ENCODE measurements at places on chromosomes 7 and 10. TPM values are rescaled to one million over a fixed set of nuclear protein-coding genes. Genes with fewer than 3 reads are reported as not detected.

The PPIF gene
- 205 TPM for total RNA-seq

The LIPF gene
- not detected for total RNA-seq

GRCh38 chr10:44016589-44017482 lies 368.1 kb downstream of the CXCL12 start:
- H3K36me3 ChIP-seq, result no peaks in the 10 kb centered on the region
- DNase-seq, result no peak
- H3K4me3 ChIP-seq, result no peak overlapping the region
- peaks cover 43% of the 10 kb centered on the region for H3K4me1 ChIP-seq
- H3K27ac ChIP-seq, result peak overlapping the region; percentile 56

The C10orf53 gene
- total RNA-seq, result not detected

DNA sequence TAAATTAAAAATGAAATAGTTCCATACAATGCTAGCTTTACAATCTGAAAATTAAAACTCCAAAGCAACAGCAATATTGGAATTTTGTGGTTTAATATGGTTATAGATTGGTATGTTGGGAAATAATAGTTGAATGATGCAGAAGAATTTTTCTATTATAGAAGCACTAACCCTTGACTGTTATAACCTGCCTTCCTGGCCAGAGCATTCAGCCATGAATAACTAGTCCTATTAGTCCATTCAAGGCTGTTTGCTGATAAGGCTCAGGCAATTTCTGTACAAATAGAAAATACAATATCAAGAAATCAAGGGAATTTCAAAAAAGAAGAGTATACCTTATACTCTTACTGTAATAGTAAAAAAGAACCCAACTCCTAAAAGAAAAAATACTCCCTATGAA lies 101.6 kb upstream of the SP4 start:
- H3K27ac ChIP-seq, result no peak overlapping the region
- no peaks in the 10 kb centered on the region for H3K36me3 ChIP-seq
- no peak overlapping the region for H3K4me3 ChIP-seq
- no peak for DNase-seq
- no peaks in the 10 kb centered on the region for H3K4me1 ChIP-seq
- H3K27me3 ChIP-seq, result no peaks in the 10 kb centered on the region

GRCh38 chr7:142332421-142332820 lies 74.6 kb upstream of the PRSS58 start:
- H3K27me3 ChIP-seq, result peaks cover 12% of the 10 kb centered on the region
- no peak overlapping the region for H3K4me3 ChIP-seq
- no peaks in the 10 kb centered on the region for H3K36me3 ChIP-seq
- H3K27ac ChIP-seq, result no peak overlapping the region

DNA sequence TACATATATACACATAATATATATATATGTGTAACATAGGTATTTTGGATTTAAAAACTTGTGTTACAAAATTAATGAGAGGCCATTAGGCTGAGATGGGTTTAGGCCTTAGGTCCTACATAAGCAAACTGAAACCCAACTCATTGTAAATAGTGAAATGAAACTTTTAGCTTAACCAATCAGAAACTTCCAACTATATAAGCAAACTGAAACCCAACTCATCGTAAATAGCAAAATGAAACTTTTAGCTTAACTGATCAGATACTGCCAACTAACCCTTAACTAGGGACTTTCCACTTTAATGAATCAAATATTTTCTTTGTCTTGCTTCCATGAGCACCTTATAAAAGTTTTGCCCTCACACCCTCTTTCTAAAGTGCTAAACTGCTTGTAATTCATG lies 17.3 kb upstream of the SAMD9L start:
- H3K27me3 ChIP-seq, result no peaks in the 10 kb centered on the region
- no peak for DNase-seq
- H3K27ac ChIP-seq, result no peak overlapping the region
- H3K36me3 ChIP-seq, result no peaks in the 10 kb centered on the region
- H3K4me3 ChIP-seq, result no peak overlapping the region

The MKX gene
- 0.44 TPM for total RNA-seq

DNA sequence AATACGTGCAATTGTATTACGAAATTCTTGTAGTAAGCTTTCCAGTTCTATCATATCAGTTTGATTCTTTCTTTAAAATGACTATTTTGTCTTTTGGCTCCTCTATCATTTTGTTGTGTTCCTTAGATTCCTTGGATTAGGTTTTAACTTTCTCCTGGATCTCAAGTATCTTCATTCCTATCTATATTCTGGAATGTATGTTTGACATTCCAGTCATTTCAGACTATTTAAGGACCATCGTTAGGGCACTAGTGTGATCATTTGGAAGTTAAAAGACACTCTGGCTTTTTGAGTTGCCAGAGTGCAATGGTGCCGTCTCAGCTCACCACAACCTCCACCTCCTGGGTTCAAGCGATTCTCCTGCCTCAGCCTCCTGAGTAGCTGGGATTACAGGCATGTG lies 45.7 kb upstream of the SFTPD start:
- H3K4me1 ChIP-seq, result no peaks in the 10 kb centered on the region
- no peak for DNase-seq
- no peak overlapping the region for H3K27ac ChIP-seq
- no peak overlapping the region for H3K4me3 ChIP-seq

The FAM25A gene
- total RNA-seq, result not detected

- no peak overlapping the region for H3K27ac ChIP-seq
- no peaks in the 10 kb centered on the region for H3K36me3 ChIP-seq
- no peak for DNase-seq
These were observed 287.1 kb downstream of the SFMBT2 start for GRCh38 chr10:7123774-7124173.

GRCh38 chr10:89373916-89374711 lies 3.7 kb upstream of the IFIT1B start:
- H3K27me3 ChIP-seq, result no peaks in the 10 kb centered on the region
- DNase-seq, result peak; percentile 52
- H3K36me3 ChIP-seq, result no peaks in the 10 kb centered on the region

DNA sequence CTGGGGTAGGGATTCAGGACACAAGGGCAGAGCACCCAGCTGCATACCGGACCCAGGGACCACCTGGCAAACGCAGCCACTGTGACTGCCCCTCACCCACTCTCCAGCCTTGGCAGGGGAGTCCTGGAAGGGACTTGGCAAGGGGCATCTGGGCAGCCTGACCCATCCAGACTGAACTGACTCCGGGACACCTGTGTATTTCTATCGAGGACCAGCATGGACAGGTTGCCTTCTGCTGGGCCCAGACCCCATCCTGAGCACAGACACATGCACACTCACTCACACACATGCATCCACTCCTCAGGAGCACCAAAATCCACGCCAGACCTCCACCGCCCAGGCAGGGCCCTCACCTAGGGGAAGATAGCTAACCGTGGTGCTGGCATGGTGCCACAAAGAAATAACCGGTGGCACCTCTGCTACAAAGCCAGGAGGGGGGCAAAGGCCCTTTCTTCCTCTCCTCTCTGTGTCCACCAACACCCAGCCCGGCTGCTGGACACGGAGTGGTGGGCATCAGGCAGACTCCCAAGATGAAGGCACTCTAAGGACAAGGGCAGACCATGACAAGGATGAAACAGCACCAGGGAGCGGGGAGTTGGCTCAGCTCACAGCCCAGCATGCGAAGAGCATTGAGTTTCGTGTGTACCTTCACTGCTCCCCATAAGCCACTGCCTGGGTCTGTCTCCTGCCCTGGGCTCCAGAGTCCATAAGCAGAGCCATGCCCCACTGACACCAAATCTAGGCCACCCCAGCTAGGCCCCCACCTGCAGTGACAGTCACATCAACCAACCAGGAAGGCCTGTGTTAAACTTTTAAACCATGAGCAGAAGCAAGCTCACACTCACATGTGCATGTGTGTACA lies 35.3 kb downstream of the KCNH2 start:
- peaks cover 15% of the 10 kb centered on the region for H3K4me1 ChIP-seq
- H3K27me3 ChIP-seq, result peaks cover 35% of the 10 kb centered on the region
- no peak overlapping the region for H3K4me3 ChIP-seq
- H3K27ac ChIP-seq, result no peak overlapping the region

The LBX1 gene
- not detected for total RNA-seq
